ENCODE measurements at places on chromosomes 2 and 18. TPM values are rescaled to one million over a fixed set of nuclear protein-coding genes. Genes with fewer than 3 reads are reported as not detected.

The CYS1 gene
- 6.5 TPM for polyA plus RNA-seq

The KCNG2 gene
- polyA plus RNA-seq: 0.49 TPM

The ACTG2 gene
- 11.9 TPM for polyA plus RNA-seq

The POTEJ gene
- not detected for polyA plus RNA-seq

The SNTG2 gene
- polyA plus RNA-seq: not detected

Data from muscle of leg (tissue), 16 donors.